ENCODE measurements at places on chromosomes 11 and 22.

- no peak for DNase-seq
Observed at GRCh38 chr11:76466666-76467065, 21.8 kb downstream of the EMSY start.

DNA sequence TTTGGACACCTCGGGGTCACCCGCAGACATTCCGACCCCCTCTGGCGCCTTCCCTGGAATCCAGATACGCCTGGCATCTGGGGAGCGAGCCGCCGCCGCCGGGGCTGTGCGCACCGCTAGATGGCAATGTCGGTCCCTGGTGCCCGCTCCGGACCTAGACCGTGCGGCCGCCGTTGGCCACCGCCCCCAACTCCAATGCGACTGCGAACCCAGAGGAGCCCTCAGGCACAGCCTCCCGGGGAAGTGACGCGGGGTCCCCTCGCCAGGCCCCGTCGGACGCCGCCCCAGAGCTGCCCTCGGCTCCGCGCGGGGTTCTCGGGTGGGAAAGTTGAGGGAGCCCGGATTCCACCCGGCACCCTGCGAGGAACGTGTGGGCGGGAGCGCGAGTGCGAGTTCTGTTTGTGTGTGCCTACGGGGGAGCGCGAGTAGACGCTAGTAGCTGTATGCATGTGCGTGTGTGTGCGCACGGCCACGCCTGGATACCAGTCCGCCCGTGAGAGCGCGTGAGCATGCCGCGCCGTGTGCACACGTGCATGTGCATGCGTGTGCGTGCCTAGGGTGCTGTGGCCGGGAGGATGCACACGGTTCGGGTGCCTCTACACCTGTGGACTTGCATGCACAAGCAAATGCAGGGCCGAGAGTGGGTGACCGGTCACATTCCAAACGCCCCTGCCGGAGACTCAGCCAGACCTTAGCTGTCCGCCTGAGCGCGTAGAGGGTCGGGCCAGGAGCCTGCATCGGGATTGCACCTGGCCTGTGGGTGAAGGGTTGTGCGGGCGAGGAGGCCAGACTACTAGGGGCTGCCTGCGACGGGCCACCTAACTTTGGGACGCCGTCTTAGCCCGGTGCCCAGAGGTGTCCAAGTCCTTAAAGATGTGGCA is 1.9 kb downstream of the CHRM4 start:
- peak; percentile 68 for DNase-seq

DNA sequence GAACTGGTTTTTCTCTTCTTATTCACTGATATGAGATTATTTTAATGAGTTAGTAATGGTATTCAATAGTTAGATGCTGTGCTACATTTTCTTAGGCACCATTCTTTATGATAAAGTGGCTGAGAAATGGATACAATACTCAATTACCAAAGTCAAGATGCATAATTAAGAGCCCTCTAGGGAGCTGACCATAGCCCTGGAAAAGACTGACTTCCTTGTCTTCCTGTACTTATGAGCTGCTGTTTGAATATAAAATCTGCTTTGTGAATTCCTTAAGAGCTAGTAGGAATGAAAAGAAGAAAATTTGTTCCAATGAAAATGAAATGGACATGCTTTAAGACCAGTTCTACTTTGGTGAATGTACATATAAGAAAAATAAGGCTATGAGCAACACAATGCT is 452.3 kb downstream of the KCNA4 start:
- peak; percentile 44 for DNase-seq

GRCh38 chr11:6443269-6444003 is 2.6 kb upstream of the HPX start:
- peak; percentile 59 for DNase-seq

GRCh38 chr11:67345247-67345919 is 8.0 kb downstream of the POLD4 start:
- DNase-seq: no peak

- DNase-seq: no peak
Observed at GRCh38 chr11:26762089-26762488, 40.2 kb upstream of the SLC5A12 start.

DNA sequence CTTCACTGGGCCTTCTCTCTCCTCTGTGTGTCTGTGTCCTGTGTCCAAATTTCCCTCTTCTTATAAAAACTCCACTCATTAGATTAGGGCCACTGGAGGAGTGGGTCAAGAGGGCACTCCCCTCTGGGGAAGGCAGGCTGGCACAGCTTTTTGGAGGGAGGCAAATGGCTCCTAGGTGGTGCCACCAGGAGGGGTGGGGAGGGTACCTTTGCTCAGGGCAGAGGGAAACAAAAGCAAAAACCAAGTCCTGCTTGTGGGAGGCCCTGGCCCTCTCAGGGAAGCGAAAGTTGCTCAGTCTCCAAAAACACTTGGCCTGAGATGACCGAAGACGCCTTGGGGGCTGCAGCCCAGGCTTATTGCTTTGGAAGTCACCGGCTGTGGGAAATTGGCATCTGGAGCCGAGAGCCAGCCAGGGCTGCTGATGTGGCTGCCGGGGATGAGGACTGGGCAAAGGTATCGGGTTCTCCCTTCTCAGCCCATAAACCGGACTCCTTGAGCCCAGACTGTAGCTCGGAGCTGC is 48.2 kb upstream of the ANO1 start:
- no peak for DNase-seq

DNA sequence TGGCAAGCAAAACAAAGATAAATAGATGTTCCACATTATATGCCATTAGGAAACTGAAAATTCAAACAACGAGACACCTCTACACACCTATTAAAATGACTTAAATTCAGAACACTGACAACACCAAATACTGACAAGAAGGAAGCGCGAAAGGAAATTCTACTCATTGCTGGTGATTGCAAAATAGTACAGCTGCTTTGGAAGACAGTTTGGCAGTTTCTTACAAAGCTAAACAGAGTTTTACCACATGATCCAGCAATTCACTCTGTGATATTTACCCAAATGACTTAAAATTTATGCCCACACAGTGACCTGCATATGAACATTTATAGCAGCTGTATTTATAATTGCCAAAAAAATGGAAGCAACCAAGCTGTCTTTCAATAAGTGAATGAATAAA is 232.6 kb downstream of the CASP12 start:
- no peak for DNase-seq

DNA sequence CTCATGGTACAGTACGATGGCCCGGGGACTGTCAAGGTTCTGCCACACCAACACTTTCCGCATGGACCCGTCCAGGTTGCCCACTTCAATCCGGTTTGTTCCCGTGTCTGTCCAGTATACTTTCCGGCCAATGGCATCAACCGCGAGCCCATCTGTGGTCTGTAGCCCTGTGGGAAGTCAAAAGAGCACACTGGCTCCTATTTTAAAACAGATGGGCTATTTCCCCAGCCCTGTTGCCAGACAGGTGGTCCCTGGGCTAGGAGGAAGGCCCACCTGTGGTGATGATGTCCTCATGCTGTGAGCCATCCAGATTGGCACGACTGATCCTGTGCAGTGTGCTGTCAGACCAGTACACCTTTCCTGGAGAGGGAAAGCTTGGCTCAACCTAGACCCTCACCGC is 30.4 kb upstream of the CKAP5 start:
- DNase-seq: no peak

- peak; percentile 58 for DNase-seq
Observed at GRCh38 chr11:111977146-111978027, 40.2 kb downstream of the DIXDC1 start.

- DNase-seq: no peak
Observed at GRCh38 chr11:90558328-90558865, 335.5 kb upstream of the CHORDC1 start.

- no peak for DNase-seq
Observed at GRCh38 chr11:123856444-123856843, 29.0 kb downstream of the TMEM225 start.

DNA sequence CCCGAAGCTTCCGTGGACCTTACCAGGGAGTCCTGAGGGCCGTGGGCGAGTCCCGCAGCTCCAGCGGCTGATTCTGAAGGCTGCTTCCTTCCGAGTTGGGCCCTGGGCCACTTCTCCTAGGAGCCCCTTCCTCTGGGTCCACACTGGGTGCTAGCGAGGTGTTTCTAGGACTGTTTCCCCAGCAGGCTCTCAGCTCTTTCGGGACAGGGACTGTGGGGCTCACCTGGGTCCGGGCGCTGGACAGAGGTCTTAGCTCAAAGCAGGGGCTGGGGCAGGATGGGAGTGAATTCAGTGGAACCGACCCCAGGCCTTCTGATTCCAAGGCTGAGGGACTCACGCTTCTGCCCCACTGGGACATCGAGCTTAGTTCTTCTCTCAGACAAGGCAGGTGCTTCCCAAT is 29.3 kb upstream of the CSNK1E start:
- DNase-seq: no peak

- DNase-seq: no peak
Observed at GRCh38 chr11:83181815-83182214, 11.7 kb upstream of the ANKRD42 start.

- DNase-seq: no peak
Observed at GRCh38 chr11:115184901-115185300, 319.3 kb downstream of the CADM1 start.

DNA sequence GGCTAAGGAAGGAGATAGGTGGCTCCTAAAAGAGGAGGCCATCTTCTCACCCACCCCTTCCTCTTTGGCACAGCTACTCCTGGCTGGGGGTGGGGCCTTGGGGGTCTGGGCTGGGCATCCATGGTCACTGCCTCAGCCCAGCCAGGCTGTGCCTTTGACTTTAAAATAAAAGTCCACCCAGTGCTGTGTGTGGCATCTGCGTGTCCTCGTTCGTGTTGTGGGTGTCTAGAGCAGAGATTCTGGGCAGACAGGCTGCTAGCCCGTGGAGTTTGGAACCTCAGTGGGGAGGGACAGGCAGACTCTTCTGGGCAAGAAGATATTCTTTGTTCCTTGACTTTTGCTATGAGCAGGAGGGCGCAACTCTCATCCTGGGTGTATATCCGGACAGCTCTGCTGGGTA is 13.1 kb downstream of the RPS6KA4 start:
- no peak for DNase-seq

DNA sequence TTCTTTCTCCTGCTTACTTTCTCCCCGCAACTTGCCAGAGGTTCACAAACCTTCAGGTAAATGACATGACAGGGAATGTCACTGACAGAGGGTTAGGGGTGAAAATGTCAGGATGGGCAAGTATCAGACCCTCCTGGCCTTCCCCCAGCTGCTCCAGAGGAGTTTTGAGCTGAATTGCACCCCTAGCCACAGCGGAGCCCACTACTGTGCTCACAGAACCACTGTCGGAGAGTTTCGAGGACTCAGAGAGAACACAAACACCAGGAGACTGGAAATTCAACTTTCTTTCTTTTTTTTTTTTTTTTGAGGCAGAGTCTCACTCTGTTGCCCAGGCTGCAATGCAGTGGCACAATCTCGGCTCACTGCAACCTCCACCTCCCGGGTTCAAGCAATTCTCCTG is 21.5 kb upstream of the P2RY2 start:
- DNase-seq: no peak

DNA sequence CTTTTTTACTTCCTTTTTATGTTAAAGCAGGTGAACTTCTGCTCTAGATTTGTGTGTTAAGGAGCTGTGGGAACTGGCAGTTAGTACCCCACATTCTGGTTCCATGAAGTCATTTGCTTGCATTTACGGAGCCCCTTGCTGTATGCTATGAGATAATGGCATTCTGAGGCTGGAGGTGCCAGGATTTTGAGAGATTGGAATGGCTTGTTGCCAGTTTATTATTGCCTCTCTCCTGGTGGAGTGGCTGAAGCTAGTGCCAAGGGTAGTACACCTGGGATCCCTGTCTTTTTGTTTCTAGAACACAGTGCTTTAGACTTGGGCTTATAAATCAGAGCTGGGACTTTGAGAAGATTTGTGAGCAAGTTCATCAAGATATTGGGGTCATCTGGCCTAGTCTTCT is 73.8 kb downstream of the STIM1 start:
- no peak for DNase-seq

DNA sequence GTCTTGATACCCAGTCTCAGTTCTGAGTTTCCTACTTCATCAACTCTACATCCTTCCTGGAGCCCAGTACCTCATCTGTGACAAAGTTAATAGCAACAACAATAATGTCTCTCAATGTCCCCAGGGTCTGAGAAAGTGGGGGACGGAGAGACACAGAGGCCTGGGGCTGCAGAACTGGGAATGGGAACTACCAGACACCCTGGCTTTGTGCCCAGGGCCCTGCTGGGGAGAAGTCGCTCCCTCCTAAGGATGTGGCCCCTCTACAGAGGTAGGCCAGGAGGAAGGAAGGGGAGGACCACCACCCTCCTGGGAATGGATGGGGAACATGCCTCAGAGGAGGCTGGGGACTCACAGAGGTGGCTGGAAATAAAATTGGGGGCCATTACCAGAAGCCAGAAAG is 5.5 kb downstream of the PRG3 start:
- no peak for DNase-seq

- no peak for DNase-seq
Observed at GRCh38 chr11:79592406-79592805, 151.6 kb upstream of the TENM4 start.

- no peak for DNase-seq
Observed at GRCh38 chr11:45930031-45930794, 7.8 kb downstream of the LARGE2 start.

DNA sequence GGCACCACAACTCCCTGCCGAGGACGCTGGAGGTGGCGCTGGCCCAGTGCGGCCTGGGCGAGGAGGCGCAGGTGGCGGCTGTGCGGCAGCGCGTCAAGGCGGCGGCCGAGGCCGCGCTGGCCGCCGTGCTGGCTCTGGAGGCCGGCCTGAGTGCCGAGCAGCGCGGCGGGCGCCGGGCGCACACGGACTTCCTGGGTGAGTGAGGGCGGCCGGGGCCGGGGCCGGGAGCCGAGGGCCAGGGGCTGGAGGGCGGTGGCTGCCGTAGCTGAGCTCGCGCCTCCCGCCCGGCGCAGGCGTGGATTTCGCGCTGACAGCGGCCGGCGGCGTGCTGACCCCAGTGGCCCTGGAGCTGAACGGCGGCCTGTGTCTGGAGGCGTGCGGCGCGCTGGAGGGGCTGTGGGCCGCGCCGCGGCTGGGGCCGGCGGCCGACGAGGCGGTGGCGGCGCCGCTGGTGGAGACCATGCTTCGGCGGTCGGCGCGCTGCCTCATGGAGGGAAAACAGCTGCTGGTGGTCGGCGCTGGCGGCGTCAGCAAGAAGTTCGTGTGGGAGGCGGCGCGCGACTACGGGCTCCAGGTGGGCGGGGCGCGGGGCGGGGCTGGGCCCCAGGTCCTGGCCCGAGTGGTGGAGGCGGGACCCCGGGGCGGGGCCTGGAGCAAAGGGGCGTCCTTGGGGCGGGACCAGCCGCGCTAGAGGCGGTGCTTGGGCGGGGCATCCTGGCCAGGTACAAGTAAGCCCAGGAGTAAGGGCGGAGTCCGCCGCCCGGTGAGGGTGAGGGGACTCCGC is 5.4 kb downstream of the CARNS1 start:
- peak; percentile 97 for DNase-seq

- no peak for DNase-seq
Observed at GRCh38 chr11:5611627-5612026, 13.2 kb upstream of the TRIM34 start.
